ENCODE measurements at places on chromosomes 4 and X. TPM values are rescaled to one million over a fixed set of nuclear protein-coding genes. Genes with fewer than 3 reads are reported as not detected.

- H3K4me1 ChIP-seq = peaks cover 41% of the 10 kb centered on the region
- H3K27ac ChIP-seq = peak overlapping the region; percentile 35
- peaks cover 29% of the 10 kb centered on the region for H3K36me3 ChIP-seq
- H3K27me3 ChIP-seq = no peaks in the 10 kb centered on the region
- no peak for DNase-seq
Observed at GRCh38 chr4:99024481-99025275, 29.2 kb downstream of the METAP1 start.

GRCh38 chr4:145756244-145756643, 76.3 kb downstream of the C4orf51 start:
- H3K4me3 ChIP-seq = no peak overlapping the region
- DNase-seq = no peak
- no peaks in the 10 kb centered on the region for H3K4me1 ChIP-seq
- peaks cover 31% of the 10 kb centered on the region for H3K36me3 ChIP-seq
- H3K27ac ChIP-seq = no peak overlapping the region
- H3K27me3 ChIP-seq = no peaks in the 10 kb centered on the region

DNA sequence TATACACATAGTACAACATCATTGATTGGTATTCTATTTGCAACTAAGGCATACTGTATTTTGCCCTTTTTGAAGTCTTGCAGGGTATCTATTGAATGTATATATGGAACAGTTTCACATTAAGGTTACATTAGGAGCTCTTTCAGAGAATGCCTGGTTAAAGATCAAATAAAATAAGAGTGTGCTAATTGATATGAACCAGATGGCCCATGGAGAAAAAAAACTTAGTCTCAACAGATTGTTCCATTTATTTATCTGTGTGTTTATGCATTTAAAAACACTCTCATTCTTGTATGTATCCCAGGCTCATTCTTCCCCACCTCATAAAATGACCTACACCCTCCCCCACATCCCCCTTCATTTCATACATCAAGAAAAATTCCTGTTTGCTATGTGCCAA, 35.2 kb upstream of the GRIA2 start:
- peak overlapping the region; percentile 79 for H3K27ac ChIP-seq
- H3K36me3 ChIP-seq = peaks cover 3% of the 10 kb centered on the region
- H3K4me3 ChIP-seq = no peak overlapping the region
- H3K4me1 ChIP-seq = peaks cover 11% of the 10 kb centered on the region

- H3K27me3 ChIP-seq = no peaks in the 10 kb centered on the region
- H3K36me3 ChIP-seq = no peaks in the 10 kb centered on the region
- no peak for DNase-seq
- no peak overlapping the region for H3K27ac ChIP-seq
- peaks cover 33% of the 10 kb centered on the region for H3K4me1 ChIP-seq
Observed at GRCh38 chr4:20283039-20283438, 31.3 kb downstream of the SLIT2 start.

Gene AFM
- not detected for total RNA-seq

Gene HSFX4
- not detected for total RNA-seq

Gene SHROOM3
- total RNA-seq = 62.7 TPM
